Stimulated activated naive B cell treated with anti-CD40 and anti-IgM and Interleukin-4, amounts not matched to agents 10 μg/mL and 1 μg/mL and 100 μg/mL, for 72 hours (primary cell): ENCODE measurements at places on chromosomes 4 and X.

GRCh38 chr4:163063891-163064290 is 102.8 kb downstream of the NAF1 start:
- no peak for DNase-seq

DNA sequence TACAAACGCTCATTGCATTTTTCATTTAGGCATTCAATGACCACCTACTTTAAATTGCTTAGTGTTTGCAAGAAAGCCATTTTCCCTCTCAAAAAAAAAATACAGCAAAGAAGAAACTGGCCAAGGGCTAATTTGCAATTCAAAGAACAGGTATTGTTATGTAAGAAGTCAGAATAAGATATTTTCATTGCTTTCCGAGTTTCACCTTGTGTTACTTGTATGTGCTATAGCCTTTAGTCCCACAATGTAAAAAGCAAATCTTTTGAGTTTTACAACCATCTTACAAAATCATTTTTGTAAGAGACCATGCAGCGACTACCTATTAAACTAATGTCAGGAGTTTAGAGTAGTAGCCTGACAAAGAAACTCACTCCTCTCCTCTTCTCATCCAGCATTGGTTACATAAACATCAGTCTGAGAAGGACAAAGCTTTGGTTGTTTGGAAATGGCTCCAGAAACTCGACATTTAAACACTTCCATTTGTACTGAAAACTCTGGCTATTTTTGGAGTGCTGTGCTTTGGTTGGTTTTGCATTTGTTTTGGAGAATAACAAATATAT is 15.3 kb downstream of the TENM3 start:
- DNase-seq, result no peak

DNA sequence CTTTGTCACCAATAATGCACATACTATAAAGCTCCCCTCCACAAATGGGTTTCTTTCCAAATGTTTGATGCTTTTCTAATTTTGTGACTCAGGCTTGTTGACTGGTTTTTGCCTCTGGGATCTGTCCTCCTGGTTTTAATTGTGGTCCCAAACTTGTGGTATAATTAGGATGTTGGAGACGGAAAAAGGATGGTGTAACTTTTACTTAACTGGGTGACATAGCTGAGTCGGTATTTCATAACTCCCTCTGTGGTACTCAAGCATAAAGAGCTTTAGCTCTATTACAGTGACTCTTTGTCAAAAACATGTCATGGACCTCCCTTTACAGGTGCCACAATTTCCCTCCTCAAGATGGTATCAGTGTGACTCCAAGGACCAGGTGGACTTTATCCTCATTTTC is 119.7 kb upstream of the RBPJ start:
- DNase-seq, result no peak

DNA sequence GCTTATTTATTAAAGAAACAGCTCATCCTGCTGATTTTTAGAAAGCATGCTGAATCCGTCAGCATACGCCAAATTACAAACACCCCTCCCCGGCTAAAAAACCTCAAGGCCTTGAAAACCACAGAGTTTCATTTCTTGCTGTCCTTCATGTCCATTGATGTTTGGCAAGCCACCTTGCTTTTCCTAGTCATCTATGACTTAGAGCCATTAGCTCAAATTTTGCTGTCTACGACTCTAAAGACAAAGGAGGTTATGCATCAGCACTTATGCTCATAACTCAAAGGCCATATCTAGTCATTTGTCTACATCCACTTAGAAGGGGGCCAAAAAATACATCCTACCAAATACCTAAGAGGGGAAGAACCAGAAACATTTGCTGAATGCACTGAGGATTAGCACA is 925.1 kb downstream of the PCDH7 start:
- DNase-seq, result no peak

- no peak for DNase-seq
Measured at GRCh38 chr4:94208918-94209317, 1.3 kb downstream of the SMARCAD1 start.

DNA sequence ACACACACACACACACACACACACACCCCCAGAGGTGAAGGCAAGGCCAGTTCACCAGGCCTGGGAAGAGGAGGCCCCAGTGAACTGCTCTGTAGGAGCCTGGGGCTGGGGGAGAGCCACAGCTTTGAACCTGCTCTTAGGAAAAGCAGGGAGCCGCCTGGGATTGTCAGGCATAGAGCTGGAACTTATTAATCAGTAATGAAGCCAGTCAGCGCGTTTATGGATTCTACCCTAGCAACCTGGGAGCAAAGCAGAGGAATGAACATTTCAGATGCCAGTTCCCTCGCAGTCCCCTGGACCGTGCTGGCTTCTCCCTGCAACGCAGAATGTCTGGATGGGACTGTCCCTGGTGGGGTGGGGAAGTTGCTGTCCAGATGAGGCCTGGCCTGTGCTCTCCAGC is 45.3 kb upstream of the DDX3X start:
- no peak for DNase-seq

GRCh38 chr4:2006956-2007653 is 1.7 kb downstream of the NELFA start:
- DNase-seq, result no peak

GRCh38 chrX:108025376-108025775 is 19.5 kb upstream of the VSIG1 start:
- DNase-seq, result no peak

GRCh38 chrX:42054256-42054655 is 130.9 kb upstream of the CASK start:
- no peak for DNase-seq

DNA sequence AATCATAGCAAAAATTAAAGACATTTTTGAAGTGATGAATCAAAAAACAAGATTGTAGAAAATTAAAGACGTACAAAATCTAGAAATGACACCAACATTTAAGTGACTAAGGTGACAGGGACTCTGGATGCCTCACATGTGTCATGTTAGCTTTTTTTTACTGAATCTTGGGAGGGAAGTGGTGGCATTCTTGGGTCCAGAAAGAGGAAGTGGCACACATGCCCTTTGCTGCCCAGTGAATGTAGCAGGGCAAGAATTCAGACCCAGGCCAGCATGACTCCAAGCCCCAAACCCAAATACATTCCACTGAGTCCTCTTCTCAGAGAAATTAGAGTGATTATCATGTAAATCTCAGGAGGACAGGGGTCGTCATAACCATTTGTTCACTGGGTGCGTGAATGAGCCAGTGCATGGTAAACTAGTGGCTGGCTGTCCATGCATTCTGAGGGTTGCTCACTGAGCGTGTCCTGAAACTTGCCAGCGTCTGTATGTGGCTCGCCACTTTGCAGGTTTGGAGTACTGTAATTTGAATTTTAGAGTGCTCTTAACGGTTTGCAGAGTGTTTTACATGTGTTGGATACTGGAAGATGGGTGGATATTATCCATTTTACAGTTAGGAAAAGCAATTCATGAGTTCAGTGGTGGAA is 55.4 kb upstream of the TBC1D14 start:
- DNase-seq, result peak; percentile 21
